ENCODE measurements at places on chromosomes 1 and 21.

DNA sequence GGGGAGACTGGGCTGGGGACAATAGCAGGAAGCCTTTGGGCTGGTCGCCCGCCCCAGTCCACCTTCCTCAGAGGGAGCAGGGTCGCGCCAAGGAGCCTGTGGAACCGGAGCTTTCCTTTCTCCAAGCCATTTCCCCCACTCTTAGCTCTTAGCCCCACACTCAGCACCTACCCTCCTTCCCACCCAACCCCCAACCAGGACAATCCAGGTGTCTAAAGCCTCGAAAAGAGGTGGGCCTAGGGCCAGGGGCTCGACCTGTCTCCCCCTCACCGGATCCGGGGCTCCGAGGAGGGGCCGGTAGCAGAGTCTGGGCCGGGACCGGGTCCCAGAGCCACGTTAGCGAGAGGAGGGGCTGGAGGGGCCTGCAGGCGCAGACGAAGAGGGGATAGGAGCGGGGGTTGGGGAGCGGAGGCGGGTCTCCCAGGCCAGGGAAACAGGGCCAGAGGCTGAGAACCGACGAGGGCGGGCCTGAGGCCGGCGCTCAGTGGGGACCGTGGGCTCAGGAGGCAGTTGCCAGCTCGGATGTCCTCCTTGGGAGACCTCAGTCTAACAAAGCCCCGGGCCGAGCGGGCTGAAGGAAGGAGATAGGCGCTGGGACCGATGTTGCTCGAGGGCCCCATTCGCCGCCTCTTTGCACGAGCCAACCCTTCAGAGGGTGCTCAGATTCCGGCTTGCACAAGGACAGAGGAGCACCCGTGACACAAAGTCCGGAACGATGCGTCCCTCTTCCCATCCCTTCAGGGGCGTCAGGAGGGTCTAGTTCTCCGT, 943 bp downstream of the SEMA6C start:
- DNase-seq, result no peak

DNA sequence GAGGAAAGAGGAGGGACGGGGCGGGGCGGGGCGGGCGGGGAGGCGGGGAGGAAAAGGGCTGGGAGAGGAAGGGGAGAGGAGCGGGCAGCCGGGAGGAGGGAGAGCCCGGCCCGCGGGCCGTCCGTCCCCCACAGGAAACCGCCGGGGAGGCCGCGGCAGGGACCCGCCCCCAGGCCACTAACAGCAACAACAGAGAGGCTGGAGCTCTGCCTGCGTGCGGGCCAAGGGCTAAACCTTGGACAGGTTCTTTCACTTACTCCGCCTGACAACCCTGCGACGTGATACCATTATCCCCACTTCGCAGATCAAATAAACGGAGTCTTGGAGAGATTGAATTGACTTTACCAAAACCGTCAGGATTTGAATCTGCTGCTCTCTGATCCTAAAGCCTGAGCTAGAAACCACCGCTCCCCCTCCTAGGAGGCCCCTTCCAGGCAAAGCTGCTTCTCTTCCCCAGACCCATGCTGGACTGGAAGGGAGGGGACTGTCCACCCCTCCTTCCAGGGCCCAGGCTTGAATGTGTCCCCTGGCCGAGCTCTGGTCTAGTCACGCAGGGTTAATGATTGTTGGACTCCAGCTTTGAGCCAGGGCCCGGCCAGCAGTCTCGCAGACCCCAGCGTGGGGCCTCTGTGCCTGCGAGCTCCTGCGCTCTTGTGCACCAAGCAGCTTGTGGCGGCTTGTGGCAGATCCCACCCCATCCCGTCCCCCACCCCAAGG, at the start of gene EVA1B:
Gene EVA1B (minus strand): TSS at position 10 of the 717 bp plus-strand sequence. CDS start 608 bp downstream, outside the sequence.
- DNase-seq, result no peak

DNA sequence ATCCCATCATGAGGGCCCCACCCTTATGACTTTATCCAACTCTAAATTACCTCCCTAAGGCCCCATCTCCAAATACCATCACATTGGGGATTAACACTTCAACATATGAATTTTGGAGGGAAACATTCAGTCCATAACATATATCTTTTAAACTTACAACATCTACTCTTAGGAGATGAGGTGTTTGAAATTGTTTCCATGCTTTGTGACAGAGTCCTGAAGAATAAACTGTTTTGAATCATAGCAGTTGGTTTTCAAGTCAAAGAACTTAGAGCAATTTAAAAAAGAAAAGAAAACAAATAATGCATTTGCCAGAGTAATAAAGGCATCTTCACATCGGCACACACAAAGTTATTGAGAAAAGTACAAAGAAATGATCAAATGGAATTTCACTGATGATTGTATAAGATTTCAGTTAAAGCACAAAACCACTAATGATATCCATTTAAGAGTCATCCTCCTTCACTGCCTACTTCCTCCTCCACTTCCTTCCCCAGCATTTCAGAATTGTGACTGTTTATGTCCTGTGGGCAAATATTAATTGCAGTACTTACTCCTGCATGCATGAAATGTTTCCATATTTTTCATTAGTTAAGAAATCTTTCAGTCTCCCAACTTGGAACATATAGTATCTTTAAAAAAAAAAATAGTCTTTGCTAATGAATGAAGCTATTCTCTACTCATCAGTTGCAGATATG, 202.0 kb downstream of the LRRC40 start:
- no peak for DNase-seq

GRCh38 chr1:117754061-117754969, 148.5 kb downstream of the TENT5C start:
- DNase-seq, result no peak

GRCh38 chr1:222090103-222090502, 348.2 kb upstream of the DUSP10 start:
- DNase-seq, result no peak

- no peak for DNase-seq
Observed at GRCh38 chr1:205271277-205271676, 43.5 kb downstream of the TMCC2 start.

DNA sequence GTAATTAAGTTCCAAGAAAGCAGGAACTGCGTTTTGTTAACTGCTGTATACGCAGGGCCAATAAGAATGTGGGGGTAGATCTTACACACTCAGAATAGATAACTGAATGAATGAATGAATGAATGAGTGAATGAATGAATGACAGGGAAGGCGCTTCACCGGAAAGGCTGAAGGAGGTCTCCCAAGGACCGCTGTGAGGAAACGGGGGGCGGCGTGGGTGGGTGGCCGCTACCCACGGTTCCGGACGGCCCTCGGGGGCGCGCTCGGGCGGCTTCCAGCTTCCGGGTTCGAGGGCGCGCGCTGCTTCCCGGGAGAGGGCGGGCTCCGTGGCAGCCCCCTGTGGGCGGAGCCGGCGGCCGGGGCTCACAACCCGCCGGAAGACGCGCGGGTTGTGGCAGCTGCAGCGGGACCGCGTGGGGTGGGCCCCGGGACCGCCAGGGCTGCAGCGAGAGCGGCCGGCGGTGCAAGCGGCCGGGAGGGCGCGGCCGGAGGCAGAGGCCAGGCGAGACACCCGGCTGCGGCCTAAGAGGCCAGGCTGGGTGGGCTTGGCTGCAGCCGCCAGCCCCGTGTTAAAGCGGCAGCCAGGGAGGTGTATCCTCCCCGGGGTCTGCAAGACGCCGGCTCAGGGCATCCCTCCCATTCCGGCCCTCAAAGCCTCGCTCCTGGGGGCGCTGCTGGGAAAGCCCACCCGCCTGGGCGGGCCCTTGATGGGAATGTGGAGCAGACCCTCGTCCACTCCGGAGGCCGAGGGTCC, at the start of gene ZFP69:
Gene ZFP69 (plus strand): TSS at position 367 of the 754 bp plus-strand sequence. CDS start 2,072 bp downstream, outside the sequence.
- no peak for DNase-seq

DNA sequence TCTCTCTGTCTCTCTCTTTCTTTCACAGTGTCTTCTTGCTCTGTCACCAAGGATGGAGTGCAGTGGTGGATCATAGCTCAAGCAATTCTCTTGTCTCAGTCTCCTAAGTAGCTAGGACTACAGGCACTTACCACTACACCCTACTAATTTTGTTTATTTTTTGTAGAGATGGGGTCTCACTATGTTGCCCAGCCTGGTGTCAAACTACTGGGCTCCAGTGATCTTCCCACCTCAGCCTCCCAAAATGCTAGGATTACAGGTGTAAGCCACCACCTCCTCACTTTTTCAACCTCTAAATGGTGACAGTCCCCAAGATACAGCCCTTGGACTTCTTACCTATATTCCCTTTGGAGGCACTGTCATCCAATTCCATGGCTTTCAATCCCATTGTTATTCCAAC, 50.5 kb upstream of the PUM1 start:
- DNase-seq, result no peak

Measured in vagina (tissue), 2 donors.